Left renal pelvis (tissue), 4 donors: ENCODE measurements at places on chromosomes 4 and X. TPM values are rescaled to one million over a fixed set of nuclear protein-coding genes. Genes with fewer than 3 reads are reported as not detected.
A peak's percentile ranks its signal among the peaks of the same experiment; 100 is the strongest.

- peak; percentile 12 for DNase-seq
These were observed 238.5 kb downstream of the PRDM5 start for GRCh38 chr4:120683897-120684540.

GRCh38 chr4:113677325-113677724 lies 84.2 kb downstream of the CAMK2D start:
- DNase-seq, result no peak

DNA sequence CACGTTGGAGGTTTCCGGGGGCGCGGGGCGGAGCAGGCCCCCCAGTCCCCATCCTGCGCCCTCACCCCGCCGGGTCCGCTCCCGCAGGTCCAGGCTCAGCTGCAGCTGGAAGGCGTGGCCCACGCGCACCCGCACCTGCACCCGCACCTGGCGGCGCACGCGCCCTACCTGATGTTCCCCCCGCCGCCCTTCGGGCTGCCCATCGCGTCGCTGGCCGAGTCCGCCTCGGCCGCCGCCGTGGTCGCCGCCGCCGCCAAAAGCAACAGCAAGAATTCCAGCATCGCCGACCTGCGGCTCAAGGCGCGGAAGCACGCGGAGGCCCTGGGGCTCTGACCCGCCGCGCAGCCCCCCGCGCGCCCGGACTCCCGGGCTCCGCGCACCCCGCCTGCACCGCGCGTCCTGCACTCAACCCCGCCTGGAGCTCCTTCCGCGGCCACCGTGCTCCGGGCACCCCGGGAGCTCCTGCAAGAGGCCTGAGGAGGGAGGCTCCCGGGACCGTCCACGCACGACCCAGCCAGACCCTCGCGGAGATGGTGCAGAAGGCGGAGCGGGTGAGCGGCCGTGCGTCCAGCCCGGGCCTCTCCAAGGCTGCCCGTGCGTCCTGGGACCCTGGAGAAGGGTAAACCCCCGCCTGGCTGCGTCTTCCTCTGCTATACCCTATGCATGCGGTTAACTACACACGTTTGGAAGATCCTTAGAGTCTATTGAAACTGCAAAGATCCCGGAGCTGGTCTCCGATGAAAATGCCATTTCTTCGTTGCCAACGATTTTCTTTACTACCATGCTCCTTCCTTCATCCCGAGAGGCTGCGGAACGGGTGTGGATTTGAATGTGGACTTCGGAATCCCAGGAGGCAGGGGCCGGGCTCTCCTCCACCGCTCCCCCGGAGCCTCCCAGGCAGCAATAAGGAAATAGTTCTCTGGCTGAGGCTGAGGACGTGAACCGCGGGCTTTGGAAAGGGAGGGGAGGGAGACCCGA lies 14.0 kb downstream of the SHOX start:
- DNase-seq, result no peak

- DNase-seq, result no peak
These were observed 184.0 kb upstream of the GALNTL6 start for GRCh38 chr4:171629182-171629581.

DNA sequence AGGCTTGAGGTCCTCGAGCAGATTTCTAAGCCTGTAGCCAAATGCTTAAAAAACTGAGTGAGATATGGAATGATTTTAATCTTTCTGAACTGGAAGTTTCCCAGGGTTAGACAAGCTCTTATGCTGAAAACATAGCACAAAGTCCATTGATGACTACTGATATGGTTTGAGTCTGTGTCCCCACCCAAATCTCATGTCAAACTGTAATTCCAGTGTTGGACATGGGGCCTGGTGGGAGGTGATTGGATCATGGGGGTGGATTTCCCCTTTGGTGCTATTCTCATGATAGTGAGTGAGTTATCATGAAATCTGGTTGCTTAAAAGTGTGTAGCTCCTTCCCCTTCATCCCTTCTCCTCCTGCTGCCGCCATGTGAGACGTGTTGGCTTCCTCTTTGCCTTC lies 454.9 kb downstream of the SPRY1 start:
- DNase-seq, result no peak

DNA sequence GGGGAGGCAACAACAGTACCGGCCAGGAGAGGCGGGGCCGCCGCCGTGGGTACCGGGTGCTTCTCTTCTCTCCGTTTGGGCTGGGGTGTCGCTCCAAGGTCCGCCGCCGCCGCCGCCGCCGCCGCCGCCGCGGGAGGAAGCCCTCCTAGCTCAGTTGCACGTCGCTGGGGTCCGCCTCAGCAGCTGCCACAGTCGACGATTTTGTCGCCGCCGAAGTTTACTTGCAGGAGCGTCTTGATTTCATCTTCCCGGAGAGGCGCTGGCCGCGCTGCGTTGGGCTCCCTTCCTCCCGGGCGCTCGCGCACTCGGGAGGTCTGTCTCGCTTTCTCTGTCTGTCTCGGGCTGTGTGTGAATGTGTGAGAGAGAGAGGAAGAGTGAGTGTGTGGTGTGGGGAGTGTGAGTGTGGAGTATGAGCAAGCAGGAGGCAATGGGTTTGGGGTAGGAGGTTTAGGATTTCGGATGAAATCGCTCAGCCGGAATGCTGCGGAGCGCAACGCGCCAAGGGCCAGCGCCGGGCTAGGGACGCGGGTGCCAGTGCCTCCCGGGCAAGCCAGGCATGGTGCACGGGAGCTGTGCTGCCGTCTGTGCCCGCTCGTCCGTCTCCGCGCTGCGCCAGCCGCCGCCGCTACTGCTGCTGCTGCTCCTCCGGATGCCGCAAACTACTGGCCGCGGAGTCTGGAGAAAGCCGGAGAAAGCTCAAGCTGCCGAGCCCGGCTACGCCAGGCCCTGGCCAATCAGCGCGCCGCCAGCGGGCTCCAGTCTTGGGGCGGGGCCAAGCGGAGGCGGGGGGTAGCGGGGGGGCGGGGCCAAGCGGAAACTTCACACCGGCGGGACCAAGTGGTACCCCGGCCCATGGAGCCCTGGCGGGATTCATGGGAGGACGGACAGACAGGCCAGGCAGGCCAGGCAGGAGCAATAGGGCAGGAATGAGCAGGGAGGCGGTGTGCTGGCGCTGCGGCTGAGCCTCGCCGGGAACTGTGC lies at the start of gene PCDH19:
PCDH19 (minus strand) TSS at position 664 of the 981 bp plus-strand sequence. CDS start 1,676 bp downstream, outside the sequence.
- DNase-seq, result no peak

GRCh38 chr4:156790866-156791265 lies 180.7 kb downstream of the PDGFC start:
- no peak for DNase-seq

The LDB2 gene
- 92.7 TPM for polyA plus RNA-seq
